ENCODE measurements at places on chromosomes 12 and 14. TPM values are rescaled to one million over a fixed set of nuclear protein-coding genes. Genes with fewer than 3 reads are reported as not detected.

DNA sequence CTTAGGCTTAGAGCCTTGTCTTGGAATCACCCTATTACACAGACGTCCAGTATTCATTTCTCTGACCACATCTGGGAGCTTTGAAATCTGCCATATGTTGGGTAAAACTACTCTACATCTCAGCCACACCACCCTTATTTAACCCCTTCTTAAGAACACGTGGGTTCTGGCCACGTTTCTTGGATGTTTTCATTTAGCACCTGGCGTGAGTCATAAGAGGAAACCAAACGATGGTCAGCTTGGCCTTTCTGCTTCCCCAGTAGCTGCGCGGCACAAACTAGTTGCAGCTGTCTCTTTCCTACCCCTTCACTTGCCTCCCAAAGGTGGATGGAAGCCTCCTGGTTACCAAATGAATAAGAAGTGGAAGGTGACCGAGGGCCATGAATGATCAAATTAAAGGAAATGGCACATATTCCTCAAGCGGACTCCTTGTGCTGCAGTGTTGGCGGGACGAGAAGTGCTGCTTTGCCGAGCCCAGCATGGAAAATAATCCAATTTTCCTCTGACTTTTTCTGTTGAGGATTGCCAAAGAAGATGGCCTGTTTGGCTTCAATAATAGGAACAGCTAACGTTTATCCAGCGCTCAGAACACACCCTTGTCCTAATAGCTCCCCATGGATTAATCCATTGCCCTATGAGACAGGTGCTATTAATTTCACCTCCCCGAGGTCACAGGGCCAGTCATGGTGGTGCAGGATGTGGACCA lies 154.1 kb downstream of the ZNF664 start:
- no peak for DNase-seq

DNA sequence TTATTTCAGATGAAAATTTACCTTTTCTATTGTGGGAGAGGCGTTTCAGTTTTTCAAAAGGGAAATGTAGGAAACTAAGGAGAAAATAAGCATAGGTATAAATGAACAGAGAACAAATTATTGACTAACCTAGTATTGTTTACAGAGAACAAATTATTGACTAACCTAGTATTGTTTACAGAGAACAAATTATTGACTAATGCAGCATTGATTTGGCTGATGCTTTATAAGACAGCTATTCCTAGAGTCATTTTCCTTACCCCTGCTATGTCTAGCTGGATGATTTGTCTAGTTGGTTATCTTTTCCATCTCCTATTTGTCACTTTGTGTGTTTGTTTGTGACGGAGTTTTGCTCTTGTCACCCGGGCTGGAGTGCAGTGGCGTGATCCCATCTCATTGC lies 22.6 kb downstream of the TMPO start:
- no peak for DNase-seq

Gene OTOGL
- total RNA-seq, result 0.32 TPM

Gene IQSEC3
- total RNA-seq, result not detected

Gene SLC17A8
- not detected for total RNA-seq

GRCh38 chr14:59600211-59600945 lies 23.8 kb upstream of the CCDC175 start:
- DNase-seq, result no peak

DNA sequence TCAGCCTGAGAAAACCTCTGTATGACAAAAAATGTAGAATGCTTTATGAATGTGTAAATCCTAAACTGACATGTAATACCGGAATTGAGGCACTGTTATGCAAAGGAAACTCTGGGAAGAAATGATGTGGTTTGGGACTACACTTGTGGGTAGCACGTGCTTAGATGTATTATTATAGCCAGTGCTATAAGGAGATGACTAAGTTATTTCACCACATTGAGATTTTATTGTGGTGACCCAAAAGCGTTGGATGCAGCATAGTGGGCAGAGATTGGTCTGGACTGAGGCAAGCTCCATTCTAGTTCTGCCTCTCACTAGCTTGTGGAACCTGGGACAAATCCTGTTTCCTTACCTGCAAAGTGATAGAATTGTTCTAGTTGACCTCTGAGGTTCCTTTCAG lies 172.2 kb downstream of the SNAPC1 start:
- peak; percentile 13 for DNase-seq

GRCh38 chr14:47626151-47627035 lies 49.0 kb downstream of the MDGA2 start:
- no peak for DNase-seq

GRCh38 chr12:131882804-131883520 lies 11.5 kb upstream of the ULK1 start:
- DNase-seq, result no peak

Gene SIX6
- total RNA-seq, result not detected

Gene PLEKHG7
- total RNA-seq, result not detected

Gene RASAL1
- not detected for total RNA-seq

- DNase-seq, result no peak
Observed at GRCh38 chr14:43476822-43477221, 1030.3 kb downstream of the FSCB start.

Gene RAD9B
- 2.0 TPM for total RNA-seq

GRCh38 chr14:24964591-24964990 lies 85.4 kb downstream of the STXBP6 start:
- DNase-seq, result no peak

DNA sequence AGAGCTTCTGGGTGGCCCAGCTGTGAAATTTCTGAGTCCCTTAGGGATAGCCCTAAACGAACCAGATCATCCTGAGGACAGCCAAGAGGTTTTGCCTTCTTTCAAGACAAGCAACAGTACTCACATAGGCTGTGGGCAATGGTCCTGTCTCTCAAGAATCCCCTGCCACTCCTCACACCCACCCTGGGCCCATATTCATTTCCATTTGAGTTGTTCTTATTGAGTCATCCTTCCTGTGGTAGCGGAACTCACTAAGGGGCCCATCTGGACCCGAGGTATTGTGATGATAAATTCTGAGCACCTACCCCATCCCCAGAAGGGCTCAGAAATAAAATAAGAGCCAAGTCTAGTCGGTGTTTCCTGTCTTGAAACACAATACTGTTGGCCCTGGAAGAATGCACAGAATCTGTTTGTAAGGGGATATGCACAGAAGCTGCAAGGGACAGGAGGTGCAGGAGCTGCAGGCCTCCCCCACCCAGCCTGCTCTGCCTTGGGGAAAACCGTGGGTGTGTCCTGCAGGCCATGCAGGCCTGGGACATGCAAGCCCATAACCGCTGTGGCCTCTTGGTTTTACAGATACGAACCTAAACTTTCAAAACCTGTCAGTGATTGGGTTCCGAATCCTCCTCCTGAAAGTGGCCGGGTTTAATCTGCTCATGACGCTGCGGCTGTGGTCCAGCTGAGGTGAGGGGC lies 38.9 kb downstream of the DAD1 start:
- no peak for DNase-seq

- no peak for DNase-seq
Observed at GRCh38 chr12:69885658-69886057, 60.6 kb downstream of the MYRFL start.

DNA sequence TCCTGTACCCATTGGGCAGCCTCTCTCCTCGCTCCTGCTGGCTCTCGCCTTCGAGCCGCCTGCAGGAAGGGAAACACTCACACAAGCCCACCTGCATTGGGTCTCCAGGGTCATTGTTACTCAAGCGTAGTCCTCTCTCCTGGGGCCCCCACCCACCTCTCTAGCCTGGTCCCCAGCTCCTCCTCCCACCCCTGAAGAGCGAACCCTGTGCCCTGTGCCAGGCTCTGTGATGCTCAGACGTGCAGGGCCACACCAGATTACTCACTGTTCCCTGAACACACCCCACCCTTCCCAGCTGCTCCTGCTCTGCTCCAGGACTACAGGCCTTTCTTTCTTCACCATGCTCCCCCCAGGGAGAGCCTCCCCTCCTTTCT lies 88.1 kb downstream of the NINJ2 start:
- DNase-seq, result no peak

Measured in MG63 (cell line).